HFFc6 (cell line): ENCODE measurements at places on chromosomes 3 and 15.

- peaks cover 2% of the 10 kb centered on the region for H3K27me3 ChIP-seq
- no peak overlapping the region for H3K27ac ChIP-seq
- no peaks in the 10 kb centered on the region for H3K36me3 ChIP-seq
- H3K4me1 ChIP-seq: peaks cover 17% of the 10 kb centered on the region
Observed at GRCh38 chr3:106372806-106373190, 504.0 kb upstream of the CBLB start.

GRCh38 chr15:58381697-58382096 is 50.1 kb upstream of the LIPC start:
- H3K27me3 ChIP-seq: peaks cover 3% of the 10 kb centered on the region; the same call in 1 of the 2 replicates
- DNase-seq: no peak
- H3K4me3 ChIP-seq: no peak overlapping the region

GRCh38 chr3:56468184-56469106 is at the start of gene ERC2:
TSS of gene ERC2 (minus strand) at chr3:56468467.
- H3K36me3 ChIP-seq: no peaks in the 10 kb centered on the region
- H3K4me1 ChIP-seq: no peaks in the 10 kb centered on the region
- DNase-seq: no peak
- H3K4me3 ChIP-seq: no peak within 1 kb of the TSS
- H3K27ac ChIP-seq: no peak within 1 kb of the TSS
- H3K27me3 ChIP-seq: no peaks in the 10 kb centered on the region; the same call in 1 of the 2 replicates

- H3K36me3 ChIP-seq: no peaks in the 10 kb centered on the region
- no peak for DNase-seq
- H3K27me3 ChIP-seq: no peaks in the 10 kb centered on the region
- H3K4me3 ChIP-seq: no peak overlapping the region
- H3K4me1 ChIP-seq: no peaks in the 10 kb centered on the region
- H3K27ac ChIP-seq: no peak overlapping the region
Observed at GRCh38 chr3:164465172-164465571, 613.1 kb downstream of the SI start.

- no peak for DNase-seq
- H3K4me1 ChIP-seq: peaks cover 14% of the 10 kb centered on the region
- H3K27ac ChIP-seq: no peak overlapping the region
- no peaks in the 10 kb centered on the region for H3K36me3 ChIP-seq
- no peaks in the 10 kb centered on the region for H3K27me3 ChIP-seq
Observed at GRCh38 chr3:173865900-173866498, 468.5 kb downstream of the NLGN1 start.

GRCh38 chr3:104102386-104102785 is 1264.3 kb upstream of the ALCAM start:
- peaks cover 3% of the 10 kb centered on the region for H3K27me3 ChIP-seq
- no peak overlapping the region for H3K4me3 ChIP-seq
- H3K36me3 ChIP-seq: no peaks in the 10 kb centered on the region
- H3K4me1 ChIP-seq: peaks cover 14% of the 10 kb centered on the region; the same call in 1 of the 2 replicates
- DNase-seq: peak; percentile 58

DNA sequence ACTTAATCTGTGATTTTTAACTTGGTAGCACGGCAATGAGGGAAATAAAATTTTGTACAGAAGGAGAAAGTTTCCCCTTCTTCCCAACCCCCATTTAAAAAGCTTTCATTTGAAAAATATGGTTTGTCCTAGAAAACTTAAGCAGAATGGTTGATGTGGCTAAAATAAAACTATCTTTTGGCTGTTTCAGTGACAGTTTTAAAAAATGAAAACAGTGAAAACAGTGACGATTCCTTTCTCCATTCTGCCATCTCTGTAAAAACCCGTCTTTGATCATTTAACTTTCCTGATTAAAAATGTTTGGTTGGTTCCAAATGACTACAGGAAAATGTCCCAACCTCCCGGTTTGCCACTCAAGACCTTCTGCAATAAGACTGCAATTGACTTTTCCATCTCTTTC is 160.7 kb downstream of the EBLN2 start:
- peaks cover 7% of the 10 kb centered on the region for H3K27me3 ChIP-seq
- no peaks in the 10 kb centered on the region for H3K36me3 ChIP-seq
- H3K4me1 ChIP-seq: no peaks in the 10 kb centered on the region
- no peak for DNase-seq

GRCh38 chr3:119636891-119637611 is 23.3 kb downstream of the POPDC2 start:
- H3K27ac ChIP-seq: peak overlapping the region; percentile 99
- H3K4me1 ChIP-seq: peaks cover 49% of the 10 kb centered on the region
- no peak for DNase-seq
- H3K27me3 ChIP-seq: no peaks in the 10 kb centered on the region
- no peaks in the 10 kb centered on the region for H3K36me3 ChIP-seq

GRCh38 chr3:11640009-11640673 is 3.6 kb downstream of the VGLL4 start:
- H3K27me3 ChIP-seq: peaks cover 10% of the 10 kb centered on the region
- H3K4me1 ChIP-seq: peaks cover 75% of the 10 kb centered on the region
- peak overlapping the region; percentile 100 for H3K4me3 ChIP-seq
- H3K27ac ChIP-seq: peak overlapping the region; percentile 100

GRCh38 chr15:79117442-79118204 is 27.0 kb upstream of the RASGRF1 start:
- no peaks in the 10 kb centered on the region for H3K4me1 ChIP-seq
- no peak overlapping the region for H3K27ac ChIP-seq
- H3K36me3 ChIP-seq: no peaks in the 10 kb centered on the region

DNA sequence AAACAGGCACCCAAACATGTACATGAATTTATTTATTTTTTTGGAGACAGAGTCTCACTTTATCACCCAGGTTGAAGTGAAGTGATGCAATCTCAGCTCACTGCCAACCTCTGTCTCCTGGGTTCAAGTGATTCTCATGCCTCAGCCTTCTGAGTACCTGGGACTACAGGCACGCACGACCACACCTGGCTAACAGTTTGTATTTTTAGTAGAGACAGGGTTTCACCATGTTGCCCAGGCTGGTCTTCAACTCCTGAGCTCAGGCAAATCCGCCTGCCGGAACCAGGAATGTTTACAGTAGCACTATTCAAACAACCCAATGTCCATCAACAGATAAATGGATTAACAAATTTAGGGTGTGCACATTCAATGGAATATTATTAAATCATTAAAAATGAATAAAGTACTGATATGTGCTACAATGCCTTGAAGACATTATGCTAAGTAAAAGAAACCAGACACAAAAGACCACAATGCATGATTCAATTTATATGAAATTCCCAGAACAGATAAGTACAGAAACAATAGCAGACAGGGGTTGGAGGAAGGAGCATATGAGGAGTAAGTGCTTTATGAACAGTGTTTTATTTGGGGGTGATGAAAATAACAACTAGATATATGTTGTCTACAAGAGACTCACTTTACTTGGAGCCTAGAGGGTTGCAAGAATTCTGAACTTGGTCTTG is 1.3 kb downstream of the LEO1 start:
- H3K27ac ChIP-seq: peak overlapping the region; percentile 91
- peaks cover 21% of the 10 kb centered on the region for H3K36me3 ChIP-seq

GRCh38 chr3:157279237-157279636 is 119.3 kb upstream of the CCNL1 start:
- peaks cover 18% of the 10 kb centered on the region; the same call in 1 of the 2 replicates for H3K36me3 ChIP-seq
- no peak overlapping the region for H3K27ac ChIP-seq
- H3K4me1 ChIP-seq: peaks cover 31% of the 10 kb centered on the region
- H3K27me3 ChIP-seq: no peaks in the 10 kb centered on the region
- DNase-seq: no peak

- peak; percentile 94 for DNase-seq
- H3K27me3 ChIP-seq: peaks cover 12% of the 10 kb centered on the region
- H3K27ac ChIP-seq: peak overlapping the region; percentile 87
- peaks cover 56% of the 10 kb centered on the region for H3K4me1 ChIP-seq
Observed at GRCh38 chr15:73956743-73957135, 30.5 kb downstream of the LOXL1 start.

GRCh38 chr3:112514527-112515128 is 15.4 kb upstream of the BTLA start:
- peaks cover 5% of the 10 kb centered on the region; the same call in 1 of the 2 replicates for H3K36me3 ChIP-seq
- H3K4me3 ChIP-seq: no peak overlapping the region
- no peak for DNase-seq

DNA sequence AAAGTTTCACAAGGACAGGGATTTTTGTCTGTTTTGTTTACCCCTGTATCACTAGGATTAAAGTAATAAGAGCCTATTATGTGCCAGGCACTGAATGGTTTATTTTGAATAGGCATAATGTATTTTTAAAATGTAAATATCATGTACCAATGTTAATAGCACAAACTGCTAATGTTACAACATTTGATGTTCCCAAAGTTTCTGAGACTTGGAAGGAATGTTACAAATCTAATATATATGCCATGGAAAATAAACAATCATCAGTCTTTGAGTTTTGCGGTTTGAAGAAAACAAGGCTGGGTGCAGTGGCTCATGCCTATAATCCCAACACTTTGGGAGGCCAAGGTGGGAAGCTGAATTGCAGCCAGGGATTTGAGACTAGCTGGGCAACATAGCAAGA is 159.4 kb downstream of the CDIN1 start:
- no peak for DNase-seq
- H3K4me1 ChIP-seq: peaks cover 53% of the 10 kb centered on the region
- no peaks in the 10 kb centered on the region for H3K27me3 ChIP-seq
- H3K36me3 ChIP-seq: peaks cover 16% of the 10 kb centered on the region
- no peak overlapping the region for H3K4me3 ChIP-seq

GRCh38 chr3:129185783-129186182 is 2.1 kb upstream of the CNBP start:
- H3K4me3 ChIP-seq: no peak overlapping the region
- H3K27ac ChIP-seq: no peak overlapping the region
- H3K36me3 ChIP-seq: peaks cover 26% of the 10 kb centered on the region

- peaks cover 47% of the 10 kb centered on the region for H3K4me1 ChIP-seq
- peak overlapping the region; percentile 99 for H3K4me3 ChIP-seq
- H3K27me3 ChIP-seq: peaks cover 4% of the 10 kb centered on the region
- peak; percentile 30 for DNase-seq
Observed at GRCh38 chr3:142577696-142578328, 721 bp downstream of the ATR start.

DNA sequence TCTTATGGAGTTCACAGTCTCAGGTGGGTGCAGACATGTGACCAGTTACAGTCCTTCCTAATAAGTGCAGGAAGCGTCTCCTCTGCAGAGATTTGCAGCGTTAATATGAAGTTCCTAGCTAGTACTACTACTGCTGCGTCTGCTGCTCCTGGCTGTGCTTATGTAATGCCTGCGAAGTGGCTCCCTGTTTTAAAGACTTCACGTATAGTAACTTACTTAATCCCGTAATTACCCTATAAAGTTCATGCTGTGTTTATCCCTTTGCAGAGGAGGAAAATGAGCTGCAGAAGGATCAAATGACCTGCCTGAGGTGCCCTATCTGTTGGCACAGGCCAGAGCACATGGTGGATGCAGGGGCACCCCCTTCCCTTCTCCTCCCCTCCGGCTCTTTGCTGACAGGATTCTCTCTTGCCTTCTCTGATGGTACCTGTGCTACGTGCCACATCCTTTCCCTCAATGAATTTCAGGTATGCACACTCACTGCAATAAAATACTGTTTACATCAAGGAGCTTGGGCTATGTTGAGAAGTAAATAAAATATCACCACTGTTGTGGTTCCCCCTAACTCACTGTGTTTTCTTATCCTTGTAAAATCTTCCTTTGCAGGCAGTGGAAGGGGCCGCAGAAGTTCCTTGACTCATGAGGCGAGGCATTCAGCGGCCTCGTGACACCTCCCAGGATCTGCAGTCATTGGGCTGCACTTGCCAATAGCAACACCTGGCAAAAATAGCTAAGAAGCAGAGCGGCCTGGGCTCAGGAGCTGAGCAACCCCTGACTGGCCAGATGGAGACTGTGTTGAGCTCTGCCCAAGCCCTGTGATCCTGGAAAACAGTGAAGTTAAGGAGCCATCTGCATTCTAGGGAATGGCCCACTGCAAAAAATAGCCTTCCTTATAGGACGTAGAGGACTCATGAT is 188.9 kb upstream of the ATP10A start:
- H3K27me3 ChIP-seq: peaks cover 18% of the 10 kb centered on the region
- no peaks in the 10 kb centered on the region for H3K36me3 ChIP-seq
- no peak overlapping the region for H3K27ac ChIP-seq
- H3K4me3 ChIP-seq: no peak overlapping the region
- DNase-seq: peak; percentile 46
